Sigmoid colon (tissue), 7 donors: ENCODE measurements at places on chromosomes 5 and 9. TPM values are rescaled to one million over a fixed set of nuclear protein-coding genes. Genes with fewer than 3 reads are reported as not detected.
A peak's percentile ranks its signal among the peaks of the same experiment; 100 is the strongest.

ZNF608 gene
- 20.4 TPM for total RNA-seq

COL15A1 gene
- 21.4 TPM for total RNA-seq

GHR gene
- total RNA-seq: 11.8 TPM

FOXD4L4 gene
- total RNA-seq: not detected

MVB12B gene
- 12.7 TPM for total RNA-seq

SNCB gene
- not detected for total RNA-seq

RFESD gene
- 1.4 TPM for total RNA-seq

CCDC171 gene
- total RNA-seq: 3.1 TPM

CNTNAP3 gene
- 14.7 TPM for total RNA-seq

PCDHAC1 gene
- 0.82 TPM for total RNA-seq

FIBCD1 gene
- 0.36 TPM for total RNA-seq

LURAP1L gene
- total RNA-seq: 29.3 TPM

GRCh38 chr5:111737716-111738115, 19.3 kb downstream of the NREP start:
- H3K4me1 ChIP-seq: peaks cover 59% of the 10 kb centered on the region
- DNase-seq: no peak
- H3K27me3 ChIP-seq: no peaks in the 10 kb centered on the region
- no peaks in the 10 kb centered on the region for H3K36me3 ChIP-seq
- H3K27ac ChIP-seq: no peak overlapping the region
- H3K4me3 ChIP-seq: no peak overlapping the region

- peaks cover 15% of the 10 kb centered on the region for H3K4me1 ChIP-seq
- H3K36me3 ChIP-seq: no peaks in the 10 kb centered on the region
- H3K27ac ChIP-seq: no peak overlapping the region
- H3K27me3 ChIP-seq: no peaks in the 10 kb centered on the region
- H3K4me3 ChIP-seq: no peak overlapping the region
These were observed 96.5 kb upstream of the PHYKPL start for GRCh38 chr5:178328826-178329730.

DNA sequence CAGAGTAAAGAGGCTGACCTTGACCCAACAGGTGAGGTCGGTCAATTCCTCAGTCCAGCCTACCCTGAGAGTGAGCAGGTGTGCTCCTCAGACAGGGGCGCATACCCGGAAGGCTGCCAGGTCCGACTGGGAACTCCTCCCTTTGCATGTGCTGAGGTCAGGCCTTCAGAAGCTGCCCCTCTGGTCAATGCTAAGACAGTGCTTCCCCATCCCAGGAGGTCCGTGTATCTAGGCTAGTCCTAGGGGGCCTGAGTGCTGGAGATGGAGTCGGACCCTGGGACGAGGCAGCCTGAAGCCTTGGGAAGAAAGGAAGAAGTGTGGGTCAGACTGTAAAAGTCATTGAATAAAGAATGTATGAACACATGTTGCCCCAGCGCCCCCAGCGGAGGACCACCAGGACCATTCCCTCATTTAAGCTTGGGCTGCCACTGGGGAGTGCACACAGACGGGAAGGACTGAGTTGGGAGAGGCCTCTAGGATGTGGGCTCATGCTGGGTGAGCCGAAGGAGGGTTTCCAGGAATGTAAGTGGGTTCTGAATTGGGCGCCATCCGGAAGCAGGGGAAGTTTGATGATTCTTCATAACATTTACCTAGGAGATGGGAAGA, 41.0 kb upstream of the GFPT2 start:
- DNase-seq: no peak
- H3K36me3 ChIP-seq: no peaks in the 10 kb centered on the region
- H3K27me3 ChIP-seq: no peaks in the 10 kb centered on the region
- H3K4me1 ChIP-seq: no peaks in the 10 kb centered on the region
- H3K27ac ChIP-seq: no peak overlapping the region

GRCh38 chr5:59107692-59108091, 524.8 kb downstream of the RAB3C start:
- no peaks in the 10 kb centered on the region for H3K27me3 ChIP-seq
- peak overlapping the region; percentile 49 for H3K27ac ChIP-seq
- no peaks in the 10 kb centered on the region for H3K36me3 ChIP-seq
- no peak for DNase-seq

GRCh38 chr5:171714851-171715250, 70.8 kb upstream of the SMIM23 start:
- no peaks in the 10 kb centered on the region for H3K27me3 ChIP-seq
- no peak for DNase-seq
- no peaks in the 10 kb centered on the region for H3K4me1 ChIP-seq

DNA sequence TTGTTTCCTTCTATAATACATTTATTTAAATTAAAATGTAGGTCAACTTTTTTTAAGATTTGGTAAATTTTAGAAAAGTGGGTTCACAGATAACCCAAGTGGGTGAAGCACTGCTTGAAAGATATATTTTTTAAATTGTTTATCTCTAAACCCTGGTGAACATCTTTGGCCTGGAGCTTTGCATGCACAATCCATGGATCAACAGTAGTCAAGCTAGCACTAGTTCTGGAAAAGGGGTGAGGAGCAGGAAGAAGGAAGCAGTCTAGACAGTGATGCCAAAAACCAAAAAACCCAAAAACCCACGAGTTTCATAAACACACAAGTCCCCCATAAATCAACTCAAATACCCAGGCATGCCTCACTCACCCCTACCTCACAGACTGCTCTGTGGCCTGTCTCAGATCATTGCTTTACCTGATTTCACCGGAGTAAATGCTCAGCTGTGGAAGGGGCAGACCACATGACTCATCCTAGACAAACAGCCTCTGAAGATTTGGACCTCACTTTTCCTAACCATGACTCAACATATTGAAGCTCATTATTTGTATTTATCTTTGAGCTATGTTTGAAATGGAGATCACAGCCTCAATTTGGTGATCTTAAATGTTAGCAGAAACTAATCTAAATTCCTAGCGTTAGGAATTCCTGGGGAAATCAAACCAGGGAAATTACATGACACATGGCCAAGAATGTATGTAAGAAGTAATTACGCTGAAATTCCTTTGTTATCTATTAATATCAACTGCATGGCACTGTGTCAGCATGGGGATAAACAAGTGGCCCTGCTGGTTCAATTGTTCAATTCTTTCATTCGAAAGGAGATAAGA, 149.6 kb downstream of the ZNF608 start:
- H3K4me3 ChIP-seq: no peak overlapping the region
- no peak overlapping the region for H3K27ac ChIP-seq
- DNase-seq: no peak
- H3K27me3 ChIP-seq: no peaks in the 10 kb centered on the region

- no peaks in the 10 kb centered on the region for H3K4me1 ChIP-seq
- H3K4me3 ChIP-seq: no peak overlapping the region
- no peak for DNase-seq
- no peaks in the 10 kb centered on the region for H3K27me3 ChIP-seq
- no peak overlapping the region for H3K27ac ChIP-seq
These were observed 120.1 kb upstream of the LPAR1 start for GRCh38 chr9:111158363-111158762.

GRCh38 chr5:14156650-14157492, 13.7 kb downstream of the TRIO start:
- H3K4me3 ChIP-seq: peak overlapping the region; percentile 38
- peak overlapping the region; percentile 88 for H3K27ac ChIP-seq
- no peaks in the 10 kb centered on the region for H3K36me3 ChIP-seq
- H3K4me1 ChIP-seq: no peaks in the 10 kb centered on the region
- no peak for DNase-seq
- H3K27me3 ChIP-seq: no peaks in the 10 kb centered on the region

GRCh38 chr9:113630386-113631136, 167.0 kb downstream of the RGS3 start:
- no peak overlapping the region for H3K4me3 ChIP-seq
- no peak overlapping the region for H3K27ac ChIP-seq
- H3K36me3 ChIP-seq: no peaks in the 10 kb centered on the region
- DNase-seq: no peak
- peaks cover 10% of the 10 kb centered on the region for H3K4me1 ChIP-seq

- H3K4me1 ChIP-seq: peaks cover 24% of the 10 kb centered on the region
- H3K4me3 ChIP-seq: peak overlapping the region; percentile 27
- no peaks in the 10 kb centered on the region for H3K36me3 ChIP-seq
- no peak for DNase-seq
- peaks cover 77% of the 10 kb centered on the region for H3K27me3 ChIP-seq
- no peak overlapping the region for H3K27ac ChIP-seq
These were observed 1.6 kb downstream of the FSTL4 start for GRCh38 chr5:133610489-133611356.

DNA sequence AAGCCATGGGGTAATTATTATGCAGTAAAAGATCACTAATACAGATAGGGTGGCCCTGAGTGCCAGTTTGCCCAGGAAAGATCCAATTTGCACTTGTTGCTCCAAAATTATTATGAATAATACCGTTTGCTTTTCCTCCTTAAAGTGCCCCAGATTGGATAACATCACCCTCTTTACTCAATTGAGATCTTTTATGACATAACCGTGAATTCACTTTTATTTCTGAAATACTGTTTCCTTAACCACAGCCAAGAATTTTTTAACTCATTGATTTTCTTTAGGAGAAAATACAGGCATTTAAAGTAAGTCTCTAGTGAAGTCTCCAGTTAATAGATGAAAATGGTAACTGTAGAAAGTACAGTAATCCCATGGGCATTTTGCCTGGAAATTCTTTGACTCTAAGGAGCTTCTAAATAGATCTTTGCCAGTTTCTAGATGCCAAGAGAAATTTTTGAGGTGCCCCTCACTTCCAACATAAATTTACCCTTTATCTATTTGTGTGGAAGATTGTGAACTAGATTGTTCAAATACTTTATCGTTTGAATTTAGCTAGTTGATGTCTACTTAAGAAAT, 99.2 kb downstream of the UHRF2 start:
- H3K4me3 ChIP-seq: no peak overlapping the region
- H3K27me3 ChIP-seq: no peaks in the 10 kb centered on the region
- no peak for DNase-seq
- no peaks in the 10 kb centered on the region for H3K4me1 ChIP-seq

DNA sequence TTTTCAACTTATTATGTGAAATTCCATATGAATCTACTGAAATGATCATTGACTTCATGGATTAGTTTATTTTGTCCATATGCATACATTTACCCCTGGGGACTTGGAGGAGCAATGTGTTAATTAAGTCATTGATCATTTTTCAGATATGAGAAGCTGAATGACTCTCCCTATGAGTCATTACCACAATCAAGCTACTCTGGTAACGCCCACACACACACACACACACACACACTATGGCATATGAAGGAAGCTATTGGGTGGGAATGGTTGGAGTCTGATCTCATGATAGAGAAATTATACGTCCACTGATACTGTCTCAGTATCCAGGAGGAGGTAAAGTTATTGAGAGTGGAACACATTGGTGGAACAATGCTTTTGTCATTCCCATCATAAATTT, 528.9 kb downstream of the AGTPBP1 start:
- H3K27ac ChIP-seq: no peak overlapping the region
- H3K4me1 ChIP-seq: no peaks in the 10 kb centered on the region
- no peaks in the 10 kb centered on the region for H3K36me3 ChIP-seq
- no peak overlapping the region for H3K4me3 ChIP-seq

- no peak overlapping the region for H3K4me3 ChIP-seq
- H3K36me3 ChIP-seq: no peaks in the 10 kb centered on the region
- H3K27ac ChIP-seq: no peak overlapping the region
- peak; percentile 75 for DNase-seq
- no peaks in the 10 kb centered on the region for H3K27me3 ChIP-seq
These were observed 16.3 kb upstream of the PPP2CA start for GRCh38 chr5:134242146-134242545.

DNA sequence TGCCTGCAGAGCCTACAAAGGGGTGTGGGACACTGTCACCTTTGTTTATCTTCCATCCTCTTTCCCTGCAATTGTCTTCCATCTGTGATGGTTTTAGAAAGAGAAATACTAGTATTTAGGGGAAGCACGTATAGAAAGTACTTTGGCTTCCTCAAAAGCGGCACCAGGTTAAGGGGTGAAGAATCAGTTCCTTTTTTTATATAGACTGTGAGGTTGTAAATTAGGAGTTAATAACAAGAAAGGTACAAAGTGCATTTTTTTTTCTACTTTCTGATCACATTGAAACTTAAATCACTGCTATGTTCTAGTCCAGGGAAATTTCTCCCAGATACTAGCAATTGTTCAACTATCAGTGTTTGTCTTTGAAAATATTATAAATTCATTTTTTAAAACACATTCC, 219.3 kb downstream of the CEMIP2 start:
- no peaks in the 10 kb centered on the region for H3K27me3 ChIP-seq
- H3K4me1 ChIP-seq: no peaks in the 10 kb centered on the region
- H3K27ac ChIP-seq: no peak overlapping the region
- H3K4me3 ChIP-seq: no peak overlapping the region
